ENCODE measurements at places on chromosomes 7 and 10. TPM values are rescaled to one million over a fixed set of nuclear protein-coding genes. Genes with fewer than 3 reads are reported as not detected.
A peak's percentile ranks its signal among the peaks of the same experiment; 100 is the strongest.

GRCh38 chr7:6271694-6272440, 557 bp downstream of the CYTH3 start:
- peak; percentile 80 for DNase-seq

- DNase-seq: peak; percentile 32
These were observed 68.9 kb upstream of the NMT2 start for GRCh38 chr10:15237351-15237750.

GRCh38 chr10:81093056-81093455, 555.4 kb downstream of the SH2D4B start:
- no peak for DNase-seq

- peak; percentile 65 for DNase-seq
These were observed 736 bp downstream of the SKIDA1 start for GRCh38 chr10:21524526-21525366.

- peak; percentile 53 for DNase-seq
These were observed 144.2 kb downstream of the BMS1 start for GRCh38 chr10:42926843-42927242.

DNA sequence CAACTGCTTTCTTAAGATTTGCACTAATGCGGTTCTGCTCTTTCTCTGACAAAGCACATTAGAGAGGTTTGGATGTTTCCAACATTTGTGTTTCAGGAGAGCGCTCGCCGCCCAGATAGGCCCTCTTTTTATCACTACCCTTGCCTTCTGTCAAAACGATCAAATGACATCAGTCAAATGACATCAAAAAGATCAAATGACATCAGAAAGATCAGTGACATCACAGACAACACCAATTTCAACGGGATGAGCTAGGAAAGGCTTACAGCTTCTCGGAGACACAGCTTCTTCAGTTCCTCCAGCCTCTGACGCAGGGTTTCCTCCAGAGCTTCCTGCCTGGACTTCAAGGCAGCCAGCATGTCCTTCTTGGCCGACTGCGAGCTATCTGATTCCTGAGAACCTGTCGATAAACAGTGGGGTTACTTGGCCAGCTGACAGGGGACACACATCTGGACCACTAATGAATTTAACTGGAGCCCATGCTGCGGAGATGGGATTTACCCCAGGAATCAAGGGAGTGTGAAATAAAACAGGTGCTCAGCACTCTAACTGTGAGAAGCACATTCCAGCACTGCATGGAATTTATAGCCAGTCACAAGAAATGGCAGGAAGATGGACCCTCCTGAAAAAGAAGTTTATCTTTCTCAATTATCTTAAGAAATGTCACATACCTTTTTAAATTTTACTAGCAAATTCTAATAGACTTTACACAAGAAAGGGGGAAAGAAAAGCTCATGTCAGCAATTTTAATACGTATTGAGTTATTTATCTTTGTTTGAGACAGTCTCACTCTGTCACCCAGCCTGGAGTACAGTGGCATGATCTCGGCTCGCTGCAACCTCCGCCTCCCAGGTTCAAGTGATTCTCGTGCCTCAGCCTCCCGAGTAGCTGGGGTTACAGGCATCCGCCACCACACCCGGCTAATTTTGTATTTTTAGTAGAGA, 88.2 kb downstream of the PRPF18 start:
- DNase-seq: no peak

DNA sequence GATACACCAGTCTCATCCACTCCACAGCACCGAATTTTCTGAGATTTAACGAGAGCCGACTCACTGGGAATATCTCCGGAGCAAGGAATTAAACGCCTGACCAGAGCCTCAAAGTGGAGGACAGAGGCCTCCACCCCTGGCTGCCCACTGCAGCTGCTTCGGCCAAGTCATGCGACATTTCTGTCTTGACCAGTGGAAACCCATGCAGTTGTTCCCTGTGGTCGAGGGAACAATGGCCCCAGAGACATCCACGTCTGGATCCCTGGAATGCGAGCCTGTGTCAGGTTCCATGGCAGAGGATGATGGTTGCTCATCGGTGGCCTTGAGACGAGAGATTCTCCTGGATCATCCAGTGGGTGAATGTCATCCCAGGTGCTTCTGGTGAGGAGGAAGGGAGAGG, 65.7 kb upstream of the INSIG1 start:
- DNase-seq: no peak

DNA sequence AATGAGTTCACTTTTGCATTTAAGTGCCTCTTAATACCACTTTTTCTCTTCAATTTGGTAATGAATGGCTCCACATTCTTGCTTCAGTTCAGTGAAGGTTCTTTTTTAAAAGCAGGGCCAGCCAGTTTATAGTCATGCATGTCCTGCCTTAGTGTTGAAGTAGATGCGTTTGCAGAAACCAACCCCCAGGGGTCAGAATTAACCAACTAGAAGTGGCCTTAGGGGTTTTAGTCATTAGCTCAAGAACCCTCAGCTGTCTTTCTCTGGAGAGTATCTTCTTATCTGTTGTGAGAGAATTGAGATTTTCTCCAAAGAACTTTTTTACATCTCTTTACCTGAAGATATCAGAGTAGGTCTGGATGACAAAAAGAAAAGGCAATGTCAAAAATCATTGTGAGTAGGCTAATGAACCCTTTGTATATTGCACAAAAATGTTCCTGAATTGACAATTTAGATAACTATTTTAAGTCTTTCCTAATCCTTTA, 82.2 kb downstream of the PIK3CG start:
- peak; percentile 75 for DNase-seq

DNA sequence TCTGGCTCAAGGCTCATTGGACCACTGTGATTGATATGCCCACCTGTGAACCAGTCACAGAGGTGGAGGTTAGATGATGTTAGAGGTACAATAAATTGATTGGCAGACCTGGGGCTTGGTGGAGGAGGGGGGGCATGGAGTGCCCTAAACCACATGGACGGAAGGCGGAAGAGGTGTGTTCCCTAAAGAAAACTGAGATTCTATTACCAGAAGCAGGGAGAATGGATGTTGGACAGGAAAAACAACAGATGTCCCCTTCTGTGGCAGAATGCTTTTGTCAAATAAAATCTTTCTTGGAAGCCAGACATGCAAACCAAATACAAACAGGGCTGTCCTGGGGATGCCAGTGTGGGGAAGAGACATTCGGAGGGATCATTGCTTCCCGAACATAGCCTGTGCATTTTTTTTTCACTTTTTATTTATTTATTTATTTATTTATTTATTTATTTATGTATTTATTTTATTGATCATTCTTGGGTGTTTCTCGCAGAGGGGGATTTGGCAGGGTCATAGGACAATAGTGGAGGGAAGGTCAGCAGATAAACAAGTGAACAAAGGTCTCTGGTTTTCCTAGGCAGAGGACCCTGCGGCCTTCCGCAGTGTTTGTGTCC, 433.9 kb downstream of the RPS24 start:
- peak; percentile 35 for DNase-seq

- no peak for DNase-seq
These were observed 29.6 kb downstream of the ABCB4 start for GRCh38 chr7:87445897-87446296.

DNA sequence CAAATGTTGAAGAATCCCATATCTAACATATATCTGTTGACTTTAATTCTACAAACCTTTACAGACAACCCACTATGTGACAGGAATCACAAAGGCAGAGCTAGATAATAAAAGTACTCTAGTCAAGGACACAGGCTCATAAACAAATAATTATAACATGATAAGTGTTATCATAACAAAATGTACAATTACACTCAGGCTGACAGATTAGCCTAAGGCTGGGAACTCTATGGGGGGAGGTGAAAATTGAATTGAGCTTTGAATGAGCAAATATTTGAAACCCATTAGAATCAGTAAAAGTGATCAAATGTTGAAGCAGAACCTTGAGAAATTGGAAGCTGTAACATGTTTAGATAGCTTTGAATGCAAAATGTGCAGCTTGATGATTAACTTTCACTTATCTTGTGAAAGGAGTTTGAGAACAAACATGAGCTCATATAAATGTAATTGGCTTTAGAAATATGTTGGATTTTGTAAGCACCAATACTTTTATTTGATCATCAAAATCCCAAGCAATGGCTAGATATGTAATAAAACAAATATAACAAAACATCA, 970.2 kb downstream of the SORCS3 start:
- no peak for DNase-seq

DNA sequence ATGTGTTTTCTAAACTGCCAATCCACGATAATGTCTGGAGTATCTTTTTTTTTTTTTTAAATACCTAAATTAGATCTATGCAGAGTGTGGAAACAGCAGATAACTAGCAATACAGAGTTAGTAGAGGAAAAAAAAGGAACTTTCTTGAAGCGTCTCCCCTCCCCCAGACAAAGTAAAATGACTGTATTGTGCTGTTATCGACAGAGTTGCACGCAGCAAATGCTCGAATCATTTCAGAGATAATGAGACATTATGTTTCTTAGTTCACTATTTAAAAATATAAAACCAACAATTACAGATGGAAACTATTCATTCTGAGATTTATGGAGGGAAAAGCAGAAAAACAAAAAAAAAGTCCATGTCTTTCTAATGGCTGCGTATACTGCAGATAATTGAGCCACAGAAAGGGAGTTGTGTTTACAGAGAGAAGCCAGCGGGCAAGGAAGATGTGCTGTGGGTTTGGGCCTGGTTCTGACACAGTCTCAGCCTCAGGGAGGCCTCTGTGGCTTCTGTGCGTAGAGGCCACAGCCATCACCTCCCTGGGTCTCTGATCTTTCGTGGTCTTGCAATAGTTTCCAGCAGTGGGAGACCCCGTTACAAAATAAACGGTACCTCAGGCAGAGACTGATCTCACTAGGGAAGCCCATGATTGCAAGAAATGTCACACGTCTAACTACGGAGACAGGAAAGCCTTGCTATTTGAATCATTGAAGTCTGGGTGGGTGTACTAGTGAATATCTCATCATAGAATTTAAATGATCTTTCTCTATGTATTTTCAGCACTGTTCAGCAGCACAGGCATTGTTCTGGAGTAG, 19.1 kb upstream of the KLF6 start:
- DNase-seq: no peak

GRCh38 chr7:767941-768731, 41.1 kb upstream of the PRKAR1B start:
- DNase-seq: peak; percentile 73

DNA sequence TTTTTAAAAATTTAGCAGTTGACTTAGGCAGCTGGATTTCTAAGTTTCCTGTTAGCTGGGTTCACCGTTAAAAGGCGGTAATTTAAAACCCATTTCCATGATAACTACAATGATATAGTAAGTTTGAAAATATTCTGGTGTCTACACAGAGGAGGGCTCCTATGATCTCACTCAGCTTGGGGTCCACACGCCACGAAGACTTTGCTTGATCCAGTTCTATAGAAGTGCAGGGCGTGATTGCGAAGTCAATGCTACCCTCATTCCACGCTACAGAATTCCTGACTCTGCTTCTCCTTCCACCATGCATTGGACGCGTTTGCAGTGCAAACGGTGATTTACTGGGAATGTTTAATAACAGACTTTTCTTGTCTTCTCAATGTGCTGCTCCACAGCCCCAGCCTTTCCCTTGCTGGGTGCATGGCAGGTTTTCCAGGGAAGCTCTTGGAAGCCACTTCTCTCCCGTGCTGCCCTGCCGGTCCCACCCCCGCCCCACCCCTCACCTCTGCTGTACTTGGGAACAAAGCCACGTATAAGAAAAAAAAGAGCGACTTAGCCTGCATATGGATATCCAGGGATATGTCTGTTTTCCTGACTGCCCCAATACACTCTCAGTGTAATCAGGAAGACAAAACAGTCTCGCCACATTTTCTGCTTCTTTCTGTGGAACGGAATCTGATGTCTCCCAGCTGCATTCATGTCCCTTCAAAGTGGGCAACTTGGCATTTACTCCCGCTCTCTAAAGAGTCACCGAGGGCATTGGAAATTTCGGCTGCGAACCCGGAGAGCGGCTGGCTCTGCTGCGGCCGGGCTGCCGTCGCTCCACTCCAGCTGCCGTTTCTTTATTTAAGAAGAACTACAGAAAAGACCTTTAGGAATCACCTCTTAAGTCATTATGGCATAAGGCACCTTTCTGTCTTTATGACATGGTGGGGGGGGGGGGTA, 434.4 kb upstream of the MGMT start:
- no peak for DNase-seq

- no peak for DNase-seq
These were observed 358.2 kb upstream of the NPVF start for GRCh38 chr7:25586513-25586912.

DNA sequence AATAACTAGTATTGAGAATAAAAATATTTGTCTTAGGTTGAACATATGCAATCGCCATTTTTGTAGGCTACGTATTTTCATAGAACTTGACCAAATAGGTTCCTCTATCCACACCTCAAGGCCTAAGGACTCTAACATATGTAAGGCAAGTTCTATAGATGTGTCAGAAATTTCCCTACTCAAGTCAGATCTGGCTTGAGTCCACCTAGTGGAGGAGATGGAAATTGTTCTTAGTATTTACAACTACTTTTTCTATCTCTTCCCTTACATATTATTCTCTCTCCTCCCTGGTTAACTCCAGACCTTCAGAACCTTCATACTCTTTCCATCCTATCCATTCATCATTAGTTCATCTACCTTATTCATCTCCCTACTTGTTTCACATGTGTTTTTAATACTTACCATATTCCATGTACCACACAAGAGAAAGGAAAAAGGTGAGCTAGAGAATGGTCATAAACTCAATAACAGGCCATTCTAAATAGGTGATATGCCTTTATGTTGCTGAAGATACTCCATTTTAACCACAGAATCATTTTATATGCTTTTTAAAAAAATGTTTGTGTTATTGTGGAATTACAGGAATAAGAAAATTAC, 174.5 kb upstream of the HDAC9 start:
- peak; percentile 35 for DNase-seq

DNA sequence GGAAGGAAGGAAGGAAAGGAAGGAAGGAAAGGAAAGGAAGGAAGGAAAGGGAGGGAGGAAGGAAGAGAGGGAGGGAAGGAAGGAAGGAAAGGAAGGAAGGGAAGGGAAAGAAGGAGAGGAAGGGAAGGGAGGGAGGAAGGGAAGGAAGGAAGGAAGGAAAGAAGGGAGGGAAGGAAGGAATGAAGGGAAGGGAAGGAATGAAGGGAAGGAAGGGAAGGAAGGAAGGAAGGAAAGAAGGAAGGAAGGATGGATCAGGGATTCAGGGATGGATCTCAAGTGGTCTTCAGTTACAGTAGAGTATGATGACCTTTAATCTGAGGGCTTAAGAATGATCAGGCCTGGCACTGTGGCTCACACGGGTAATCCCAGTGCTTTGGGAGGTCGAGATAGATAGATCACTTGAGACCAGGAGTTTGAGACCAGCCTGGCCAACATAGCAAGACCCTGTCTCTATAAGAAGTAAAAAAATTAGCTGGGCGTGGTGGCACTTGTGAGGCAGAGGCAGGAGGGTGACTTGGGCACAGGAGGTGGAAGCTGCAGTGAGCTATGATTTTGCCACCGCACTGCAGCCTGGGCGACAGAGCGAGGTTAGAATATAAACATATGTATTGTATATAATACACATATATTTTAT, 760 bp upstream of the FOXK1 start:
- no peak for DNase-seq

- DNase-seq: no peak
These were observed 248.7 kb downstream of the FZD1 start for GRCh38 chr7:91512958-91513357.

ADIRF gene
- 897 TPM for polyA plus RNA-seq

NRCAM gene
- polyA plus RNA-seq: 16.8 TPM

GRM8 gene
- polyA plus RNA-seq: not detected

UCMA gene
- polyA plus RNA-seq: not detected

JCAD gene
- 15.7 TPM for polyA plus RNA-seq

MUC3A gene
- 0.65 TPM for polyA plus RNA-seq

GPR22 gene
- not detected for polyA plus RNA-seq

C7orf57 gene
- not detected for polyA plus RNA-seq

All from kidney (tissue), 22 donors.